RWPE1 (cell line): ENCODE measurements at places on chromosomes 3 and 15.

DNA sequence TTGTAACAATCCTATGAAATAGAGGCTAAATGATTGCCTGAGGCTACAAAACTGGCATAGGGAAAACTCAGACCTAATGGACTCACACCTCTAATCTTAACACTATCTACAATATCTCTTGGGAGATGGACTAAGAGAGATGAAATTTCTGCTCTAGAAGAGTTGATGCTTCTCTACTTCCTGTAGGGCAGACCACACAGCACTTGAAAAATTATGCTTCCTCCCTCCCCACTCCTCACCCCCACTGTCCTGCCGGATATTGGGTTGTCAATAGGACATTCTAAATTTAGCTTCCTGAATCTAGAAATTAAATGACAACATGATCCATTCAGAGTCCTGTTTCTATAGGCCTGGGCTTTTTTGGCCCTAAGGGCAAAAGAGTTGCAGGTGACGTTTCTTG is 295.6 kb downstream of the GAP43 start:
- DNase-seq, result no peak

GRCh38 chr3:97021778-97022177 is 207.4 kb downstream of the EPHA6 start:
- DNase-seq, result no peak

DNA sequence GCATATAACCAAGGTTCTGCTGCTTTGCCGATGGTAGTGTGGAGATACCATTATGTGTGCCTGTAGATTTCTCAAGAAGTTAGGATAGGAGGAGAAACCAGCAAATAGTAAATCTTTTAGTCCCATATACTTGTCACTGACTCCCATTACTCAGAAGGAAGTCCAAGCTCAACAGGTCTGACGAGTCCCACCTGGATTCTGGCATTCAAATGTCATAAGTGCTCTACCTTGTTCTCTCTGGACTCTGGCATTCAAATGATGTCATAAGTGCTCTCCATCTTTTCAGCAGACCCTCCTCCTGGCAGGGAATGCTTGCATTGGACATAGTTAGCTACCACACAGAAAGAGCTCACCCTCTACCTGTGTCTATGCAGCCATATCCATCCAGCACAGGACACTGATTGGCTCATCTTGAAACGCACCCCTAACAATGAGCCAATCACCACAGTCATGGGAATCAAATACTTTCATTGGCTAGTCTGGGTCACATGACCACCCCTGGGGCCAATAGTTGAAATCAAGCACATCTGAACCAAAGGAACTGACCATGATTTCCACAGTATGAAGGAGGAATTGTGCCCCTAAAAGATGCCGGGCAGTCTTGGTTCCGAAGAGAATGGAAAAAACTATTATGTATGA is 205.0 kb upstream of the ADAMTS9 start:
- no peak for DNase-seq

GRCh38 chr3:56923526-56924224 is 121.9 kb upstream of the ARHGEF3 start:
- peak; percentile 38 for DNase-seq

GRCh38 chr3:188165596-188165995 is 11.6 kb downstream of the LPP start:
- DNase-seq, result no peak

DNA sequence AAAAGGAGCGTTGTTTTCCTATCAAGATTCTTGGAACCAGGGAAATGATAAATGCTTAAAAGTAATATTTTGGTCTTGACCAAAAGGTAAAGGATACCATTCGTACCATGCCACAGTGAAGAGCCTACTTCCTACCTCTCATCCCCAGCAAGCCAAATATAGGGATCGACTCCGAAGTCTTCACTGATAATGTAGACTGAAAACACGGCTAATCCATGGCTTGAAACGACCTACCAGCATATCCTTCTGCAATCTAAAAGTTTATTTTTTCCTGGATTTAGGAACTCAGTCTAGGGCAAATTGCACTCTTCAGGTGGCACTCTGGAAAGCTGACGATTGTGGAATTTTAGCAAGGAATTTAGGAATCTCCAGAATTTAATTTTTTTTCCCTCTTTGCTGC is 1.9 kb upstream of the SEMA6D start:
- DNase-seq, result no peak

- no peak for DNase-seq
Measured at GRCh38 chr3:187999821-188000220, 154.1 kb upstream of the LPP start.

DNA sequence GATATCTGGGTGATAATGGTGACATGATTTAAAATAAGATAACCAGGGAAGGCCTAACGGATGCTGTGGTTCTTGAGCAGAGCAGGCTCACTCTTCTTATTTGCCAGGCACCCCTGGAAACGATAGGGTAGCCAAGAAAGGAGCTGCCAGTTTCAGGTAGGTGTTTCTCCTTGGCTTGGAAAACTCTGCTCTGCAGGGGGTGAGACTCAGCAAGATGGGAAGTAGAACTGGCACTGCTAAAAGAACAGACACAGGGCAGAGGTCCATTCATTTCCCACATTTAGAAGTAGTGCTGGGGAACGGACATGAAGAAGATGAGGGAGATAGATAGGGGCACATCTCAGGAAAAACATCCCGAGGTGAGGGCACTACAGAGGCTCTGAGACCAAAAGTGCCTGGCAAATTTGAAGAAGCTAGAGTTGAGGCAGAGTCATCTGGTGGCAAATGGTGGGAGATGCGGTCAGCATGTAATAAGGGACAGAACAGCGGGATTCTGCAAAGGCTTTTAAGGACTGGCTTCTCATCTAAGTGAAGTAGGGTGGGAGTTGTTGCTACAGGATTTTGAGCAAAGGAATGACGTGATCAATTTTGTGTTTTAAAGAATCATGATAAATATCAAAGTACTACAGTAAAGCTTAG is 323.4 kb upstream of the PLSCR5 start:
- DNase-seq, result no peak

GRCh38 chr3:198107840-198108734 is 148.1 kb downstream of the LMLN start:
- DNase-seq, result no peak
